ENCODE measurements at places on chromosomes 3 and 15. TPM values are rescaled to one million over a fixed set of nuclear protein-coding genes. Genes with fewer than 3 reads are reported as not detected.
A peak's percentile ranks its signal among the peaks of the same experiment; 100 is the strongest.

The PRR20G gene
- not detected for polyA plus RNA-seq

DNA sequence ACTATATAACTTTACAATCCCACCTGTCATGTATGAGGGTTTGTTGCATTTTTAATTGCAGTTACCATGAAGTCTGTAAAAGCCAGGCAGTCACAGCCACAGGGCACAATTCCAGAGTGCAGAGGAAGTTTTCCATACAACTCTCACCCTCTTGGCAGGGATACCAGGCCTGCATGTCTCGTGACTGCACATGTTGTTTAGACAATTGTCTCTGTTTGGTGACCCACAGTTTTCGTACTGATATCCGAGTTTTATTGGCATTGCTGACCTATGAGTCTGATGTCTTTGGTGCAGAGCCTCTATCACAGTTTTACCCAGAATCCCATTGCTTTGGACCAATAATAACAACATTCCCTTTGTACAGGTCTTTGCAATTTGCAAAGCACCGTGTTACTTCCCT, 24.9 kb upstream of the MYZAP start:
- peak; percentile 57 for DNase-seq

- no peak for DNase-seq
Observed at GRCh38 chr3:121483290-121483689, 62.5 kb downstream of the POLQ start.

The GUCA1C gene
- not detected for polyA plus RNA-seq

DNA sequence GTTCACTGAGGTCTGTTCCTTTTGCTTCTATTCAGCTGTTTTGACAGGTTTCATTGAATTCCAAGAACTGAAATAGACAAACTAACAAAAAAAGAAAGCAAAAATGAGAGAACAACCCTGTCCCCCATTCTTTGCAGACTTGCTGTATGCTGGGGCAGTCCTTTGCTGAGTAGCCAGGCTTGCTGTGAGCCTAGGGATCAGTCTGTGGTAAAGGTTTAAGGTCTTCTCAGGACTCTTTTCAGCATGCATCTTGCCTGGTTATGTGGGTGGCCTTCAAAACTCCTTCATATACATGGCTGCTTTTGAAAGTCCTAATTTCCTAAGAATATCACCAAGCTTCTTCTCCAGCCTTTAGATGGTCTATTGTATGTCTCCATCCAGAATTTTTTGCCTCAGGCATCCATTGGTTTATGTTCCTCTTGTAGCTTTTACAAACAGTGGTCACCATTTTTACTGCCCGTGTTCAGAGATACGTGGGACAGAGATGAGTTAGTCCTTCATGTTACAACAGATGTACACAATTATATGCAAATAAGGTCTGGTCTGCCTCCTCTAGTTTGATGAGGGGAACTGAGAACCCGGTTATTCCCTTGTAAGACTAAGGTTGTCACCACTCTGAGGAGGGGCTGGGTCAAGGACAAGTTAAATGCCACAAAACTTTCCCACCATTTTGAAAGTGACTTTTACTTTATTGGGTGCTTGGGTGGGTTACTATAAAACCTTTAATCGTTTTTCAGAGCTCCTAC, 41.4 kb downstream of the SACM1L start:
- DNase-seq: no peak

- peak; percentile 56 for DNase-seq
Observed at GRCh38 chr3:194485881-194486539, 792 bp downstream of the ATP13A3 start.

The CCDC71 gene
- polyA plus RNA-seq: 13.5 TPM

DNA sequence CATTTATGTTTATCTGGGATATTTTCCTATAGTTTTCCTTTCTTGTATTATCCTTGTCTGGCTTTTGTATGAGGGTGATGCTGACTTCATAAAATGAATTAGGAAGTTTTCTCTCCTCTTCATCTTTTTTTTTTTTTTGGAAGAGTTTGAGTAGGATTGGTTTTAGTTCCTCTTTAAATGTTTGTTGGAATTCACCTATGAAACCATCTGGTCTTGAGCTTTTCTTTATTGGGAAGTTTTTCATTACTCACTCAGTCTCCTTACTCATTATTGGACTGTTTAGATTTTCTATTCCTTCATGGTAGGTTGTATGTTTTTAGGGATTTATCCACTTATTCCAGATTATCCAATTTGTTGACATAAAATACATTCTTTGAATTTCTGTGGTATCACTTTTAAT, 18.7 kb upstream of the MASP1 start:
- no peak for DNase-seq

DNA sequence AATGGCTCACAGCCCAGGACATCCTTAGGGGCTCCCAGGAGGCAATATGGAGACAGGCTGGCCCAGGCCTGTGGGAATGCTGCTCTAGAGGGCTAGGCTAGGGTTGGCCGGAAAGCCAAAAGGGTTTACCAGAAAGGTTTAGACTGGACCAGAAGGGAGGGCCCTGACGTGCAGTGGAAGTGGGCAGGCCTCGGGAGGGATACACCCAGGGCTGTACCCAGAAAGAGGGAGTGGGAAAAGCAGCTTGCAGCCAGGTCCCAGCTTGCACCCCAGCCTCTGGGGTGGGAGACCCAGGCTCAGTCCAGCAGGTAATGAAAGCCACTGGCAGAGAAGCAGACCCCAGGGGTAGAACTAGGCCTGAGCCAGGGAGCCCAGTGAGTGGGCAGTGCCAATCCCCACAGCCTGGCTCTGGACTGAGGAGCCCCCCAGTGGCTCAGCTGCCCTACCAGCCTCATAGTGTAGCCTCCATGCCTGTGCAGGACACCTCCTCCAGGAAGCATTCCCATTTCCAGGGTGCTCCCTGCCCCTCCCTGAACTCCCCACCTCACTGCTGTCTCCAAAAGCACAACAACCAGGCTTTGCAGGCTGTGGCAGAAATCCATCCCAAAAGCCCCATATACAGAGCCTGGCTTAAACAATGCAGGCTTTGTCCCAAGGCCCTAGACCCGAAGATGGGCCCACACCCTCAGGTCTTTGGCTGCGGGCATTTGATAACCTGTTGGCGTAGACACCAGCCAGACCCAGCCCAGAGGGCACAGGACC, 3.5 kb downstream of the GORASP1 start:
- DNase-seq: no peak

- DNase-seq: no peak
Observed at GRCh38 chr3:139105154-139105702, 60.5 kb upstream of the PRR23C start.
